Calu3 (cell line): ENCODE measurements at places on chromosomes 11 and 22. TPM values are rescaled to one million over a fixed set of nuclear protein-coding genes. Genes with fewer than 3 reads are reported as not detected.
A peak's percentile ranks its signal among the peaks of the same experiment; 100 is the strongest.

C1QTNF5 gene
- total RNA-seq = not detected in 2 replicates

DNA sequence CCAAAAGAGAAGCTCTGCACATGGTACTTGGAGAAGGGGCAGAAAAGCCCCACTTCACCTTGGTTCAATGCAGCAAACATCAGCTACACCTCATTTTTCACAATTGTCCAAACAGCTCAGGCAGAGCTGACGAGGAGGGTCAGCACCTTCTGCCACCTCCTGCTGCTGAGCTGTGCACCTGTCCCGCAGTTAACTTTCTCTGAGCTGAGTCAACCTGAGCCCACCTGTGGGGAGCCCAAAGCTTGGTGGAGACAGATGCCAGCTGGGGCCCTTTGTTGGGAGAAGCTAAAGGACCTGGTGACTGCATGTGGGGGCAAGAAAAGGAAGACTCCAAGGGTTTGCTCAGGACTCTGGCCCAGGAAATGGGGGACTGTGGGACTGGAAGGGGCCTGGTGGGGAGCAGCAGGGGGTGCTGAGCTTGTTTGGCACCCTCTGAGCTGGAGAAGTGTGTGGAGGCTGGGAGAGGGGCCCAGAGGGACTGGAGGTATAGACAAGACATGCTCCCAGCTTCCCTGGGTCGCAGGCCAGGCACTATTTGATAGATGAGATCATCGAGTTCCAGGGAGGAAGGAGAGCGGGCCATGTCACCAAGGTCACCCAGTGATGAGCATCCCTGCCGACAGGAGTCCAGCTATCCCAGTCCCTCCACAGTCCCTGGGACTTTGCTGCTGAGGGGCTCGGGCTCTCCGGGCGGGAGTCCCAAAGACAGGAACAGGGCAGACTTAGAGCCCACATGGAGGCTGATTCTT lies 53.5 kb downstream of the KCNJ4 start:
- peaks cover 26% of the 10 kb centered on the region for H3K27me3 ChIP-seq
- peaks cover 17% of the 10 kb centered on the region for H3K4me1 ChIP-seq
- peaks cover 29% of the 10 kb centered on the region for H3K36me3 ChIP-seq
- no peak overlapping the region for H3K4me3 ChIP-seq

DNA sequence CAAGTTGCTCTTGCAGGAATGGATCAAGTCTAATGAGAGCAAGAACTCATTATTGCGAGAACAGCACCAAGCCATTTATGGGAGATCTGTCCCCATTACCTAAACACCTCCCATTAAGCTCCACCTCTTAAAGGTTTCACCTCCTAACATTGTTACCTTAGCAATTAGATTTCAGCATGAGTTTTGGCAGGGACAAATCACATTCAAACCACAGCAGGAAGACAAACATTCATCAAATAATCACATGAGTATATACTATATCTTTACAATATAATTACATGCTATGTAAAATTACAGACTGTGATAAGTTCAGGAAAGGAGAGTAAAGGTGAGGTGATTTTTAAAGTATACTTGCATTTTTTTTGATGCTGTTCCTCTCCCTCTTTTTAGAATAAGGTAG lies 6.6 kb upstream of the TEAD1 start:
- DNase-seq = no peak
- no peaks in the 10 kb centered on the region for H3K36me3 ChIP-seq
- peaks cover 25% of the 10 kb centered on the region for H3K27me3 ChIP-seq
- H3K4me3 ChIP-seq = no peak overlapping the region
- H3K4me1 ChIP-seq = peaks cover 17% of the 10 kb centered on the region

DNA sequence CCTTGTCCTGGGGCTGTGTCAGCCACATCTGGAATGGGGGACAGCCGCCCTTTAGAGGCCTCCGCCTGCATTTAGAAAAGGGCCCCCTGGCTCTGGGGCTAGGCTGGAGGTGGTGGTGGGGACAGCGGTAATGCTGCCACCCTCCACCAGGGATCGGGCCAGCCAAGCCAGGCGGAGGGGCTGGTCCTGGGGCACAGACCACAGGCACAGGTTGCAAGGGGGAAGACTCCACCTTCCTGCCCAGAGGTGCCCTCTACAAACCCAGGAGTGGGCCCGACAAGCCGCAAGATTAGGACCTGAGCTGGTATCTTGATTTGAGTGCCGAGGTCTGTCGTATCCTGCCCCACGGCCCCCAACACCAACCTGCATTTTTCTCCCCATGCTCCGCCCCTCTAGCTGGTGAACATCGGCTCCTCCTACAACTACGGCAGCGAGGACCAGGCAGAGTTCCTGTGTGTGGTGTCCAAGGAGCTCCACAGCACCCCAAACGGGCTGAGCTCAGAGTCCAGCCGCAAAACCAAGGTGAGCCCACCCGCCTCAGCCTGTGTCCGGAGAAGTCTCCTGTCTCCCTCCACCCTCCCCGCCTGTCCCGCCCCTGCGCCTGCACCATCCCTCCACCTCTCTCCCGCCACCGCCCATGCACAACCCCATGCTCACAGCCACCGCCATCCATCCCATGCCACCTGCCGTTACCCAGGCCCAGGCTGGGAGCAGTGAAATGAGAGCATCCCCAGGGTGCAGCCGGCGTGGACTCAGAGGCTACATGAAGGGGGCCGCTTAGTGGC lies 7.6 kb downstream of the KCTD17 start:
- H3K4me1 ChIP-seq = peaks cover 16% of the 10 kb centered on the region
- no peaks in the 10 kb centered on the region for H3K27me3 ChIP-seq
- H3K27ac ChIP-seq = no peak overlapping the region
- DNase-seq = no peak

- peak; percentile 74 for DNase-seq
- H3K36me3 ChIP-seq = no peaks in the 10 kb centered on the region
- H3K27me3 ChIP-seq = no peaks in the 10 kb centered on the region
- H3K4me3 ChIP-seq = peak overlapping the region; percentile 53
These were observed 38.1 kb downstream of the AHNAK start for GRCh38 chr11:62508336-62509058.
